Putamen (tissue), 1 donor: ENCODE measurements at places on chromosomes 1 and 21.

GRCh38 chr21:15065392-15066122 lies 757 bp upstream of the NRIP1 start:
- DNase-seq = peak; percentile 80

DNA sequence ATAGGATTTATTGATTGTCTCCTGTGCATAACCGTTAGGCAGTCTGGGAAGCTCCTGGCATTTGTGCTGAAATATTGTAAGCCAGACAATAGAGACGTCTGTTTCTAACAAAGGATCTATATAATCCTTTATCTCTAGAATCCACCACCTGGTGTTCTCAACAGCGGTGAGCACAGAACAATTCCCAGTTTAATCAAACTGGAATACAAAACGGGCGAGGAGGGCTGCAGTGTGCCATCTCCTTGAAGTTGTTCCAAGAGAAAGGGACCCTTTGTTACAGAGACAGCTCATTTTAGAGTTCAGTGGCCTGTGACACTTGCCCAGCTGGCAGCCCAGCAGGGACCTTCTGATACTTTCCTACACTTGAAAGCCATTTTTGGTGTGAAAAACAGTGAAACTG lies 162.8 kb upstream of the IVNS1ABP start:
- DNase-seq = no peak

DNA sequence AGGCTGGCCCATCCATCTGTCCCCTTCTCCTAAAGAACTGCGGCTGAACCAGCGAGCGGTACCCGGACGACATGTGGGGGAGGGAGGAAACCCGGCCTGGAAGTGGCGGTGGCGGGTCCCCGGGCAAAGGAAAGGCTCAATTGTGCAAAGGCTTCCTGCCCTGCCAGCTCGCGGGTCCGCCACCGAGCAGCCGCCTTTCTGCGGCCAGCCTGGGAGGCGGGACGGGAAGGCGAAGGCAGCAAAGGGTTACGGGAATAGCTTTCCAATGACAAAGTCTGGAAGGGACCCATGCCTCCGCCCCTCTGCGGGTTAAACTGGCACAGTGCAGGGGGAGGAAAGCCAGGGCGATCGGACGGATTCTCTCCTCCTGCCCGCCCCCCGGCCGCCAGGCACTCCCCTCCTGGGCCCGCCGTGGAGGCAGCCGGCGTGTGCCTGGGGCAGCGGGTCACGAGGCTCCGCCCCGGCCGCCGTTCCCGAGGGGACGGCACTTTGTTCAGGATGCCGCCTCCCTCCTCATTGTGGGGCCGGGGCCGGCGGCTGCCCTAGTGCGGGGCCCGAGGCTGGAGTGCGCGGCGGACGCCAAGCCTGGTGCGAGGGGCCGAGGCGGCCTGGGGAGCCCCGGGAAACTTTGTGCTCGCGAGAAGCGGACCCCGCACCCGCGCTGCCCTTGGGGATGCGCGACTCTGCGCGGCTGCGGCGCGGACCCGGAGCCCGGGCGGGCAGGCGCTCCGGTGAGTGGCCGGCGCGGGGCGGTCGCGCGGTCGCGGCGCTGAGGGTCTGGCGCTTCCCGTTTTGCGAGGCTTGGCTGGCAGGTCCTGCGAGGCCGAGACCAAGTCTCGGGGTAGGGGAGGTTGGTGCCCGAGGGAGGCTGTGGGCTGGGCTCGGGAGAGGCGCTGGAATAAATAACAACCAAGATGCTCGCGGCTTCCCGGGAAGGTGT lies at the start of gene NAV1:
Gene NAV1 (plus strand): TSS at position 516 of the 940 bp plus-strand sequence. CDS start 83,758 bp downstream, outside the sequence.
- peak; percentile 83 for DNase-seq

DNA sequence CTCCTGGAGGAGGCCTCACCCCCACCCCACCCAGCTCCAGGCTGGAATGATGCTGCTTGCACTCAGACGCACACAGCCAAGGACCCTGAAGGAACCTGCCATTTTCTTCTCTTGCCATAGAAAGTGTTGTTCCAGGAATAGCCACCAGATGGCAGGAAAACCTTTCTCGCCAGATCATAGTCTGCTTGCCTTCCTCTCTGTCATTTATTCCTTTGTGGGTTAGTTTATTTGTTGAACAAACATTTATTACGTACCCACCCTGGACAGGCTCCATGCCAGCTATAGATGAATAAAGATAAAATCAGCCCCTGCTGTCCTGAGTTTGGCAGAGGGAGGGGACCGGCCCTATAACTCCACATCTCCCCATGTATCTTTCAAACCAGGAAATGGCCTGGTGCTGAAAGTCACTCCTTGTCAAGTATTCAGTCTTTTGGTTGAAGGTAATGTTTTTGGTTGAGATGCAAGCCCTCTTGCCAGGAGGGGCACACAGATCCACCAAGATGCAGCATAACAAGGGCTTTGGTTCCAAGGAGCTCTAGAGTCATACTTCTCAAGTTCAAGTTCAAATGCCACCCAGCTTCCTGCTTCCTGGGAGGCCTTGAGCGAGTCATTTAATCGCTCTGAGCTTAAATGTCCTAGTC lies 7.0 kb upstream of the KCNC4 start:
- peak; percentile 50 for DNase-seq

GRCh38 chr1:115052454-115053083 lies 22.9 kb downstream of the TSHB start:
- peak; percentile 8 for DNase-seq

- peak; percentile 39 for DNase-seq
These were observed 115.9 kb downstream of the OMA1 start for GRCh38 chr1:58430421-58431275.

DNA sequence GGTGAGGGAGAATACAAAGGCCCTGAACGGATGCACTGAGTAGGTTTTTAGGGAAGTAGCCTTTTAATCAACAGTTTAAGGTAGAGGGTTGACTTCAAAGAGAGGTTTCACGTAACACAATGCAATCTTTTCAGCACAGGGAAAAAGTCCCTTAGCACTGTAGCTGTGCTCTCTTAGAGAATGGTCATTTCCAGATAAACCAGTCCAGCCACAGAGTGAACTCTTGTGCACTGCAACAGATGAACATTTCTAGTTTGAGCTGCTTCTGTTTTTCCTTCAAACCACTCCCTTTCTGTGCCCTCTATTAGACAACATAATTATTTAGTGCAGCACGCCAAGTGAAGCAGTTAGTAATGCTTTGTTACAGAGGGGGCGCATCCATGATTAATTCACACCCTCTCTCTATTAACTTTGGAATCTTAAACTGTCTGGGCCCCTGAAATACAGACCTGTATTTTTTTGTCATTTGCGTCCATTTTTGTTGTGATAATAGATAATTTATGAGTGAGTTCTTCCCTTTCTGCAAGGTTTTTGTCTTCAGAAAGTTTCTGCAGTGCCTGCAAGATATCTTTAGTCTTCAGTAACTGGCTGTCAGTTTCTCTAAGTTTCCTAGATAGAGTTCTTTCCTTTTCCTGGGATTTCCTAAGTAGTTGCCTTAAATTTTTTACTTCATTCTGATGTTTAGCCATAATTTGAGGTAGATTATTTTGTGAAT lies 22.9 kb downstream of the LCA5L start:
- no peak for DNase-seq

- no peak for DNase-seq
These were observed 46.0 kb downstream of the RHOU start for GRCh38 chr1:228781161-228781808.

DNA sequence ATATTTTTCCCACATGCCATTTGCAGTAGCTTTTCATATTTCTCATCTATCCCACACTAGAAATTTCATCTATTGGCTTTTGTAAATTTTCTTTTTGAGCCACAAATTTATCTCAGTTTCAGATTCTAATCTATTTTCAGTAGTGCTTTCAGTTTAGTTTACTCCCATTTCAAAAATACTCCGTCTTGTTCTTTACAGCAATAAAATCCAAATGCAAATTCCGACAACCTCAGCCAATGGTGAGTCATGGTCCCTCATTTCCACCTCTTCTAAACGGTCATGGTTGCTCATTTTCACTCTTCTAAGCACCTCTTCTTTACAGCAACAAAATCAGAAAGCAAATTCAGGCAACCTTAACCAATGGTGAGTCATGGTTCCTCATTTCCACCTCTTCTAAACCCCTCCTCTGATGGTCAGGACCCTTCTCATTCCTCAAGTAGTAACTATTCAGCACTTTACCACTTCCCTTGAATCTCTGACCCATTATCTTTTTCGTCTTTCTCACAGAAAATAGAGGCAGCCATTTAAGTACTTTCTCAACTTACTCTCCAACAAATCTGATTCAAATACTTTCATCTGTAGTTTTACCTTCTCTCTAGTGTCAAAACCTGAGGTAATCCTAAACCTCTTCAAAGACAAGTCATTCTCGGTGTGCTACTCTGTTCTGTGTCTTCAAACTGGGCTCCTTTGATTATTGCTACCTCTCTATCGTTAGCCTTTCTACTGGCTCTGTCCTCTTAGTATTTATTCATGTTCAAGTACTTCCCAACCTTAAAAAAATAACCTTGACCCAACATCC lies 34.4 kb downstream of the C21orf91 start:
- no peak for DNase-seq

DNA sequence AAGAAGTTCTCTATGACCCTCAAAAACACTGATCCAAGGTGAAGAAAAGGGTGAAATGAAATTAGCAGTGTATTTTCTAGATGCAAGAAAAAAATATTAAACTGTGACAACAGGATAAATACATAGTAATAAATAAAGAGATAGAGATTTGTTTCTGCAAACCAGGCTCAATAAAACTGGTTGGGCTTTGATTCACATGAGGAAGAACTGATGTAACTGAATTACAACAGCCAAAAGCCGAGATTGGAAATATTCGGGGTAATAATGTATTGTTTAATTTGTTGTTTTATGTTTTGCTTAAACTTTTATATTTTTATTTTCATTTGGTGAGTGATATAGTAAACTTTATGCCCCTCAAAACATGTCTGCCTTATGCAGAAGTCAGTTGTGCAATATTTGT lies 285.0 kb downstream of the BRINP3 start:
- no peak for DNase-seq

GRCh38 chr1:55047611-55048010 lies 8.3 kb downstream of the PCSK9 start:
- DNase-seq = no peak

DNA sequence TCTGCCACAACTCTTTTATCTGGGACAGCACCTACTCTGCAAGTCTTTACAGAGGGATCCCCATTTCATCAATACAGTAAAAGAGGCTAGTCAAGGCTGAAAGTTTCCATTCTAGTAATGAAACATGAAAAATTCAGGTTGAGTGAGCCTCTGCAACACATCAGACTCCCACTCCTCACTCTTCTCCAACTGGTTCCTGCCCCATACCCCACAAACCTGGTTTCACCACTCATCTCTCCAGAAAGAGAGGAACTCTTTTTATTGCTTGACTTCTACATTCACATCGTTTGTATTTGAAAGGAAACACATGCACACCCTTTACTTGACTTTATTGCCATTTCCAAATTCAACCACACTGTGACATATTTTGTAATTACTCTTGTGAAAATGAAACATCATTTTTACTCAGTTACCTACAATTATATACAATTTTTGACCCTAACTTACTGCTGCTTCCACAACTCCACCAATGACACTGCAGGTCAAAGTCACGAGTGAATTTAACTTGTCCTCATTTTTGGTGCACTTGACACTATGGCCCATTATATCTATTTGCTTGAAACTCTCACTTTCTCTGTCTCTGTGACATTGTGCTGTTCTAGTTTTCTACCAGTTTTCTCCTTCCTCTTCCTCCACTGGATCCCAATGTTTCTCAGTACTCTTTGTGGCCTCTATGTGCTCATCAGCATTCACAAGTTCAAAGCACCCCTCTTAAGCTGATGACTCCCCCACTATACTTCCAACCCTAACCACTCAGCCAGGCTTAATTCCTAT lies 8.0 kb downstream of the STX6 start:
- DNase-seq = no peak

GRCh38 chr21:31882711-31883110 lies 9.9 kb downstream of the HUNK start:
- DNase-seq = no peak

- no peak for DNase-seq
These were observed 24.0 kb downstream of the RGS7 start for GRCh38 chr1:241332987-241333386.

GRCh38 chr1:92951141-92951582 lies 10.1 kb downstream of the DIPK1A start:
- no peak for DNase-seq

GRCh38 chr1:198605406-198605805 lies 33.4 kb upstream of the PTPRC start:
- no peak for DNase-seq

DNA sequence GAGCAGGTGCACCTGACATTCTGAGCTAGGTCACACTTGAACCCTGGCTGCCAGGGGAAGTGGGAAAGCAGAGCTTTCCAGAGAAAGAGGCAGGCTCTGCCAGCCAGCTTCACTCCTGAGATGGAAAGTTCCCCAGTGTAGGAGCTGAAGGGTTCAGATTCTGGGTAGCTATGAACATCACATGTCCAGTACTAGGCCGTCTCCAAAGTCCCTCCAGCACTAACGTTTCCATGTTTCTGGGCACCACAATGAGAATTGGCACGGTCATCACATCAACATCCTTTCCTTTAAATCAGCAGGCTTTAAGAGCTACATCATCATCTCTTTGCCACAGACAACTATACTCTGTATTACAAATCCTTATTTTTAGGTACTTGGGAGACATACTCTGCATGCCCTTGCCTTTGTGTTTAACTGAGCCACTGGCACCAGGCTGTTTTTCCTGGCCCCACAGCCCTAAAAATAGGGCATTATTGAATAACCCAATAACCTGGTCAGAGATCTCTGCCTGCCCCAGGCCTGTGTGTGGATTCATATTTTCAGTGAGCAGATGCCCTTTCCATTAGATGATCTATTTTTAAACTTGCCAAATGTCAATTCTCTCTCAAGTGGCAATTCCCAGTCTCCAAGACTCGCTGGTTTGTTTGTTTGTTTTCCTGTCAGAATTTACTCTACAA lies 35.4 kb upstream of the USP24 start:
- DNase-seq = no peak

DNA sequence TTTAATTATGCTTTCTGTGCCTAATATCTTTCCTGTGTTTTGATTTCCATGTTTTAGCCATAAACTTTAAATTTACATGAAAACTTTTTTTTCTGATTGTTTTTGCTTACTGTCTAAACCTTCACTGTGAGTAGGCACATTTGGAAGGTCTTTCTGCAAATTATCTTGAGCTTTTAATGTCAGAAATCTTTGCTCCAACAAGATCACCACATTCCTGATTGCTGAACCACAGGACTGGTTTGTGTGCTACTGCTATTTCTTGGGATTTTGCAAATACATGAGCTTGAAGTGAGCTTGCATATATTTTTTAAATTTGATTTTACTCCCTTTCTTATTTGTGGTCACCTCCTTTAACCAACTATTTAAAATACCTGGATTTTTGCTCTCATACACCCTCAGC lies 61.3 kb downstream of the PTBP2 start:
- no peak for DNase-seq
